Caco-2 (cell line): ENCODE measurements at places on chromosomes 7 and 10. TPM values are rescaled to one million over a fixed set of nuclear protein-coding genes. Genes with fewer than 3 reads are reported as not detected.
A peak's percentile ranks its signal among the peaks of the same experiment; 100 is the strongest.

DNA sequence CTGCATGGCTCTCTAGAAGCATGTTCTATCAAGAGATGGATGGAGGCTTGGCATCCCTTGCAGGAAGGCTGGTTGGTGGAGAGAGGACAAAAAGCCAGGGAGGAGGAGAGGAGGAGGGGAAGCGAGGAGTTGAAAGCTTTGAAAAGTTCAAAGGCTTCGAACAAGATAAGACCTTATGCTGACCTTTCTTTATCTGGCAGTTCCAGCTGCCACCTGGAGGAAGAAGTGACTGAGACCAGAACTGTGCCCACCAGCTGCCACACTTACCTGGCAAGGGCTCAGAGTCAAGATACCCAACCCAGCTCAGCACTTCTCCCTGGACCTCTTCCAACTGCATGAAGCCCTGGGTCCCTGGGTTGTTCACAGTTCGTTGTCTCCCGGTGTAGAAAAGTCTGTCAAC, 14.8 kb downstream of the CCL24 start:
- H3K27ac ChIP-seq = no peak overlapping the region
- no peaks in the 10 kb centered on the region for H3K27me3 ChIP-seq
- DNase-seq = peak; percentile 13
- no peaks in the 10 kb centered on the region for H3K4me1 ChIP-seq
- H3K4me3 ChIP-seq = no peak overlapping the region

DNA sequence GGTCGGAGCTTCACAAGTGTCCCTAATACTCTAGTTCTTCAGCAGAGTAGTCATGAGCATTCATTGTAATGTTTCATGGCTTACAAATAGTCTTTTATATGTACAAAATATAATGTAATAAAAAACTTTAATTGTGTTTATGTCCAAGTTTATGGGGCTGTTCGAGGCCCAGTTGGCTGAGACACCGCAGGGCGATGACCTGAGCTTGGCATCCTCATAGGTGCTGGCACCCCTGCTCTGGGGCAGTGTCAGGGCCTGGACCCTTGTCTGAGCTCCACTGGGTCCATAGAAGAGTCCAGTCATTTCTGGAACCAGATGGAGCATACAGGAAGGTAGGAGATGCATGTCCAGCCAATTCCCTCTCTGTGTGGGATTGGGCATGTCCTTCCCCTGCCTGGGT, 12.9 kb upstream of the ZMIZ1 start:
- H3K27me3 ChIP-seq = no peaks in the 10 kb centered on the region
- H3K27ac ChIP-seq = no peak overlapping the region
- H3K36me3 ChIP-seq = no peaks in the 10 kb centered on the region
- peaks cover 66% of the 10 kb centered on the region for H3K4me1 ChIP-seq
- no peak overlapping the region for H3K4me3 ChIP-seq
- DNase-seq = peak; percentile 6

DNA sequence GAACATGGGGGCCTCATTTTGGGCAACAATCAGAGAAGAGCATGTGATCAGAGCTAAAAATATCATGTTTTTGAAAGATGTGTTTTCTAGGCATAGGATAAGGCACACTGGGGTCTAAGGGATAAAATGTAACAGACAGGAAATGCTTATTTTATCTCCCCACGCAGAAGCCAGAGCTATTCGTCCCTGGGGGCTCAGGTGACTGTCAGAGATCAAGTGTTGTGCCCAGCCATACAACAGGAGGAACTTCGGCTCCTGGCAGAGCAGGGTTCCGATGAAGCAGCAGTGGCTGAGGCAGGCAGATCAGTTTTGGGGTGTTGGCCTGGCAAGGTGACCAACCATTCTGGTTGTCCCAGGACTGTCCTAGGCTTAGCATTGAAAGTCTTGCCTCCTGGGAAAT, 15.2 kb downstream of the NPY start:
- H3K4me1 ChIP-seq = no peaks in the 10 kb centered on the region
- no peaks in the 10 kb centered on the region for H3K36me3 ChIP-seq
- no peak overlapping the region for H3K27ac ChIP-seq
- no peak for DNase-seq

DNA sequence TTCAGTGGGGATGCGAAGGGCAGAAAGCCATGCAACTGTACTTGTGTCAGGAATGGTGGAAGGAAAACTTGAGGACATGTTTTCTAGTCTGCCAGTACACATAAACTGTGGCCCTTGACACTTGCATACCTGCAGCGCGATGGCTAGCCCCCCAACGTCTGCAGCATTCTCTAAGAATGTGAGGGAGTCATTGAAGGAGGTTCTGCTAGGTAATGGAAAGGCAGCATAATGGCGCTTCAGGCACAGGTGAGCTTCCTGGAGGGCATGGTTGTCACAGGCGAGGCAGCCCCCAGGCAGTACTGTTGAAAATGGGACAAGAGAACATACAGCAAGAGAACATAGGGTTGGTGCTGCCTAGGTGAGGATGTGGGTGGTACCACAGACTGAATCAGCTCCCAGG, 3.5 kb downstream of the LLCFC1 start:
- H3K27me3 ChIP-seq = no peaks in the 10 kb centered on the region
- H3K27ac ChIP-seq = no peak overlapping the region
- no peaks in the 10 kb centered on the region for H3K4me1 ChIP-seq
- no peak for DNase-seq
- H3K36me3 ChIP-seq = no peaks in the 10 kb centered on the region
- H3K4me3 ChIP-seq = no peak overlapping the region

DNA sequence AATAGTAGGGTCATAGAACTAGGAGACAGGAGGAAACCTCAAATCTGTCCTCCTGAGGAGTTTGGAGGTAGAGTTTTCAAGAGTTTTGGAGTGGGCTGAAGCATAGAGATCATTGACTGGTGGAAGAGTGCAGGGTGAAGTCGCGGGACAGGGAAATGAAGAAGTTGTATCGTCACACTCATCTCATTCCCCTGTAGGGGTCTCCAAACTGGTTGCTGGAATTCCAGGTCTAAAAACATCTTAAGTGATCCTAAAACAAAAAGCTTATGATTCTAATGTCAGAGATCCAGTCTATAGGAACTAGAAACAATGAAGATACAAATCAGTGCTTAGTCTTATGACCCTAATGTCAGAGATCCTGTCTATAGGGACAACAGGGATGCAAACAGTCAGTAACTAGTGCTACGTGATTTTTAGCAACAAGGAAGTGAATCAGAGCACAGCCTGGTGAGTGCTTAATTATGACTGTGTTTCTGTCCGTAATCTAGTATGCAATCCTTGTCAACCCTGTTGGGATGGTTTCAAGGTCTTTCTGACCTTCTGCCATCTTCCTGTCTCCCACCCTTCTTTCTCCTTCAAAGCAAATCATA, 139.4 kb downstream of the SKIDA1 start:
- no peak overlapping the region for H3K27ac ChIP-seq
- no peak for DNase-seq
- H3K4me3 ChIP-seq = no peak overlapping the region
- no peaks in the 10 kb centered on the region for H3K27me3 ChIP-seq
- H3K4me1 ChIP-seq = 0 out of 2 replicates have a peak, but pooled peaks cover 4% of the 10 kb centered on the region

- no peaks in the 10 kb centered on the region for H3K36me3 ChIP-seq
- H3K4me1 ChIP-seq = peaks cover 16% of the 10 kb centered on the region
- H3K4me3 ChIP-seq = no peak overlapping the region
- DNase-seq = no peak
- H3K27ac ChIP-seq = no peak overlapping the region
Measured at GRCh38 chr10:92969151-92969550, 91.4 kb upstream of the CYP26C1 start.

GRCh38 chr7:29606830-29607229, 43.2 kb downstream of the PRR15 start:
- H3K27ac ChIP-seq = peak overlapping the region; percentile 83
- no peak for DNase-seq
- H3K4me1 ChIP-seq = peaks cover 46% of the 10 kb centered on the region
- H3K27me3 ChIP-seq = no peaks in the 10 kb centered on the region
- no peak overlapping the region for H3K4me3 ChIP-seq

- no peaks in the 10 kb centered on the region for H3K27me3 ChIP-seq
- no peak overlapping the region for H3K4me3 ChIP-seq
Measured at GRCh38 chr10:116408719-116409118, 18.9 kb upstream of the PNLIPRP3 start.

DNA sequence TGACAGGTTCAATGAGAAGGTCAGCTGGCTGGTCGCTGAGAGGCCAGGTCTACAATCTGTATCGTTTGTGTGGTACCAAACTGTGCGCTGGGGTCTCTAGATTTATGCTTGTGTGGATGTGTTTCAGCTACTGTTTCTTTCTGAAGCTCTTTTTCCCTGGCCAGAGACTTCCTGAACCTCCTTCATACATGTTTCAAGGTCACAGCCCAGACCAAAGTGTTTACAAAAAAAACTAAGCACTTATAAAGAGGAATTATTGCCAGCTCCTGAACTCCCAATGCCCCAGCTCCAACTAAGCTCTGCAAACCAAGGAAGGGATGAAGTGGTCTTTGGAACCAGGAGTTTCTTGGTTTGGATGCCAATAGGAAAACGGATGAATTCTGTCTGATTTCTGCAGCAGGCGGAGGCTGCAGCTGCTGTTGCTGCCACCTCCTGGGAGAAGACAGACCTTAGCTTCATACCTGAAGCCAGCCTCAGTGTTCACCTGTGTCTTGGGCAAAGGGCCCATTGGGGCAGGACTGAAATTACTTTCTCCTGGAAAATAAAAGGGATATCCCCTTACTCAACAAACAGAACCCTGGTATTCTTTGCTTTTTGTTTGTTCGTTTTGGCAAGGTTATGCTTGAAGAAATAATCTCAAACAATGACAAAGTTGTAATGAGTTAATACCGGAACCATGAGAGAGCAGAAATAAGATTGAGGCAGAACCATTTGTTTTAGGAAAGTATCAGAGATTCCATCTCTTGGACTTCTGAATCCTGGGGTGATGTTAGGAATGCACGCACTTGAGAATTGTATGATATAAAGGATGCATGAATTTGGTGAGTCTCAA, 24.6 kb upstream of the MKLN1 start:
- H3K36me3 ChIP-seq = no peaks in the 10 kb centered on the region
- H3K4me1 ChIP-seq = no peaks in the 10 kb centered on the region
- no peaks in the 10 kb centered on the region for H3K27me3 ChIP-seq
- H3K27ac ChIP-seq = no peak overlapping the region
- DNase-seq = peak; percentile 51

- H3K27ac ChIP-seq = peak overlapping the region; percentile 69
- H3K36me3 ChIP-seq = no peaks in the 10 kb centered on the region
- DNase-seq = peak; percentile 87
- peaks cover 21% of the 10 kb centered on the region for H3K4me1 ChIP-seq
- no peak overlapping the region for H3K4me3 ChIP-seq
- no peaks in the 10 kb centered on the region for H3K27me3 ChIP-seq
Measured at GRCh38 chr10:24617771-24618396, 105.8 kb downstream of the ARHGAP21 start.

DNA sequence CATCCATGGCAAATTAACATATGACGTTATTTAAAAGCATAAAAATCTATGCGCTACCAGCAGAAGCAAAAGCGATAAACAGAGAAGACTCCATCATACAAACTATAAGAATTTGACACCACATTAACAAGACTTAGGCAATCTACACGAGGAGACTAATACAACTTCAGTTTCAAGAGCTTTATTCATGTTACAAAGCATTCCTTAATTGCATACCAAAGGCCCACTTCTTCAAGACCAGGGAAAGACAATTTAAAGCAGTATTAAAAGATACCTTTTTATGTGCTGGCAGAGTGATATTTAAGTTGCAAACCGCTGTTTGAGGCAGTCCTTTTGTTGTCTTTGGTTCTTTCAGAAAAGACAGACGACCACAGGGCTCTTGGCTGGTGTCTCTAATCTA, 176.0 kb upstream of the CCDC6 start:
- H3K4me1 ChIP-seq = no peaks in the 10 kb centered on the region
- DNase-seq = no peak
- no peaks in the 10 kb centered on the region for H3K27me3 ChIP-seq

DNA sequence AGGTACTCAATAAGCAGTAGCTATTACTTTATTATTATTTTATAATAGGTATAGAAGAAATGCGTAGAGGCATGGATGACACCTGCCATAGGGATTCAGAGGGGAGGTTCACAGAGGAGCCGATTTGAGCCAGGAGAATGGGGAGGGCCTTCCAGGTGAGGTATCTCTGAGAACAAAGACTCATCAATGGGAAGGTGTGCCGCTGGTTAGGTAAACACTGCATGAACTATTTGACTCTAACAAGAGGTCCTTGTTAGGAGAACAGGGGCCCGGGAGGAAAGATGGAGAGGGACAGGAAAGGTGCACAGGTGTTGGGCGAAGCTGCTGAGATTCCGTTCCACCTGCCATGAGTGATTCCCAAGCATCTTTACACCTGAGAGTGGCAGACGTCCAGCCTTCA, 41.8 kb upstream of the TMEM273 start:
- DNase-seq = no peak
- H3K36me3 ChIP-seq = no peaks in the 10 kb centered on the region
- no peak overlapping the region for H3K4me3 ChIP-seq
- no peaks in the 10 kb centered on the region for H3K4me1 ChIP-seq
- H3K27ac ChIP-seq = no peak overlapping the region
- 0 out of 2 replicates have a peak, but pooled peaks cover 2% of the 10 kb centered on the region for H3K27me3 ChIP-seq

- DNase-seq = no peak
- H3K36me3 ChIP-seq = no peaks in the 10 kb centered on the region
- H3K27ac ChIP-seq = no peak overlapping the region
- no peak overlapping the region for H3K4me3 ChIP-seq
- H3K4me1 ChIP-seq = no peaks in the 10 kb centered on the region
- H3K27me3 ChIP-seq = no peaks in the 10 kb centered on the region
Measured at GRCh38 chr10:61330669-61331068, 122.5 kb downstream of the TMEM26 start.

GRCh38 chr7:27283558-27283957, 41.0 kb downstream of the EVX1 start:
- H3K36me3 ChIP-seq = no peaks in the 10 kb centered on the region
- H3K4me1 ChIP-seq = no peaks in the 10 kb centered on the region; the same call in 1 of the 2 replicates
- H3K4me3 ChIP-seq = no peak overlapping the region
- H3K27me3 ChIP-seq = no peaks in the 10 kb centered on the region
- no peak overlapping the region for H3K27ac ChIP-seq
- no peak for DNase-seq

- H3K4me3 ChIP-seq = no peak overlapping the region
- no peaks in the 10 kb centered on the region for H3K36me3 ChIP-seq
- no peak overlapping the region for H3K27ac ChIP-seq
Measured at GRCh38 chr10:43313901-43314300, 47.0 kb upstream of the RASGEF1A start.

DNA sequence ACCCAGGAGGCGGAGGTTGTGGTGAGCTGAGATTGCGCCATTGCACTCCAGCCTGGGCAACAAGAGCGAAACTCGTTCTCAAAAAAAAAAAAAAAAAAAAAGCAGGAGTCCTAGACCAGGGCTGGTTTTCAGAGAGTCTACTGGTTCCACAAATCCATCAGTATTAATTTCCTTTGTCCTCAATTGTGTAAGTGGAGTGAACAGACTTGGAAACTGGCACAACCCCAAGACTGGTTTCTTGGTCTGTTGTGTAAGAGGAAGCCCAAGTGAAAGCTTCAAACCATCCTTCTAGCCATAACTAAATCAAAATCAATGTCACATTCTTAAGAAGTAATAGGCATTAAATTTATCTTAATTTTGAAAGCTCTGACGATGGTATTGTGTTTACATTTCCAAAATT, 213.6 kb downstream of the DGKI start:
- no peak overlapping the region for H3K4me3 ChIP-seq
- DNase-seq = no peak
- no peaks in the 10 kb centered on the region for H3K27me3 ChIP-seq
- H3K4me1 ChIP-seq = no peaks in the 10 kb centered on the region

- no peaks in the 10 kb centered on the region for H3K36me3 ChIP-seq
- H3K4me3 ChIP-seq = no peak overlapping the region
- H3K27ac ChIP-seq = no peak overlapping the region
Measured at GRCh38 chr7:98186452-98187137, 24.6 kb upstream of the BHLHA15 start.

The ANKRD30A gene
- 0.14 TPM in 1 of 2 replicates, not detected in the other for total RNA-seq

The OIT3 gene
- total RNA-seq = not detected in 2 replicates

The IGFBP3 gene
- 0.79 and 3.3 TPM in 2 replicates for total RNA-seq

The ACSM6 gene
- not detected in 2 replicates for total RNA-seq

The PRSS2 gene
- 8.8 and 9.3 TPM in 2 replicates for total RNA-seq

The PTPN20 gene
- total RNA-seq = not detected in 2 replicates
